Uterine smooth muscle cell (primary cell): ENCODE measurements at places on chromosomes 6 and 20. TPM values are rescaled to one million over a fixed set of nuclear protein-coding genes. Genes with fewer than 3 reads are reported as not detected.

COL20A1 gene
- total RNA-seq: under 0.01 TPM in 1 of 2 replicates, not detected in the other

BPIFB2 gene
- total RNA-seq: not detected in 2 replicates

MUCL3 gene
- total RNA-seq: not detected in 2 replicates

SMPDL3A gene
- 11.7 and 38.1 TPM in 2 replicates for total RNA-seq

STK35 gene
- 24.2 and 29.0 TPM in 2 replicates for total RNA-seq

C6orf132 gene
- total RNA-seq: 1.00 and 1.5 TPM in 2 replicates

AHCY gene
- 86.6 and 115 TPM in 2 replicates for total RNA-seq

TEAD3 gene
- 12.5 and 14.2 TPM in 2 replicates for total RNA-seq

GSS gene
- total RNA-seq: 75.7 and 104 TPM in 2 replicates

SOD2 gene
- 193 and 456 TPM in 2 replicates for total RNA-seq

TAF4 gene
- total RNA-seq: 4.4 and 4.6 TPM in 2 replicates

MAS1 gene
- not detected in 2 replicates for total RNA-seq

TMEM181 gene
- total RNA-seq: 42.4 and 54.0 TPM in 2 replicates

UBD gene
- total RNA-seq: not detected in 2 replicates

SLC17A4 gene
- not detected in 2 replicates for total RNA-seq

PSORS1C2 gene
- not detected in 2 replicates for total RNA-seq

PDE7B gene
- 2.5 and 2.8 TPM in 2 replicates for total RNA-seq

SPEF1 gene
- total RNA-seq: 0.22 and 0.25 TPM in 2 replicates

HLA-DQB2 gene
- total RNA-seq: not detected in 2 replicates

EFCAB8 gene
- total RNA-seq: under 0.01 TPM in 1 of 2 replicates, not detected in the other

SLX4IP gene
- total RNA-seq: 4.0 and 4.7 TPM in 2 replicates

ANKRD66 gene
- total RNA-seq: not detected in 2 replicates

DDX43 gene
- total RNA-seq: under 0.01 and 2.7 TPM in 2 replicates

TRIM40 gene
- not detected in 2 replicates for total RNA-seq

MUC22 gene
- total RNA-seq: not detected in 2 replicates

LRRN4 gene
- not detected in 2 replicates for total RNA-seq

CCM2L gene
- total RNA-seq: under 0.01 TPM in 1 of 2 replicates, not detected in the other

IPCEF1 gene
- under 0.01 and 0.77 TPM in 2 replicates for total RNA-seq

FLRT3 gene
- 3.8 and 5.6 TPM in 2 replicates for total RNA-seq
